ENCODE measurements at places on chromosomes 11 and 22. TPM values are rescaled to one million over a fixed set of nuclear protein-coding genes. Genes with fewer than 3 reads are reported as not detected.

- DNase-seq: peak; percentile 50
Measured at GRCh38 chr11:19232910-19233503, 7.7 kb downstream of the E2F8 start.

- no peak for DNase-seq
Measured at GRCh38 chr11:73382747-73383146, 6.5 kb downstream of the RELT start.

- no peak for DNase-seq
Measured at GRCh38 chr11:66101066-66101464, 31.0 kb downstream of the PACS1 start.

DNA sequence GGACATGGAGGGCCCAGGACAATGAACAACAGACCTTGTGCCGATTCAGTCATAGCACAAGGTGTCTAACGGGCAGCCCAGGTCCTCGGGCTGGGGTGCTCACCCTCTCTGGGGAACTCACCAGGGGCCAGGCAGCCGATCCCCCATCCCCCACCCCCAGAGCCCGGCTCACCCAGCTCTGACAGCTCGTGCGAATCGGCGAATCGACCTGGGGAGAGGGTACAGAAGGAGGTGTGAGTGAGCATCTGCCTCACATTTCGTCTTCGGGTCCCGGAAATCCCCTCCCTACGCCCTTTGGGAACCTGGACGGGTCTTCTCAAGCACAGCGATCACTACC, 423 bp downstream of the PEX16 start:
- DNase-seq: no peak

DNA sequence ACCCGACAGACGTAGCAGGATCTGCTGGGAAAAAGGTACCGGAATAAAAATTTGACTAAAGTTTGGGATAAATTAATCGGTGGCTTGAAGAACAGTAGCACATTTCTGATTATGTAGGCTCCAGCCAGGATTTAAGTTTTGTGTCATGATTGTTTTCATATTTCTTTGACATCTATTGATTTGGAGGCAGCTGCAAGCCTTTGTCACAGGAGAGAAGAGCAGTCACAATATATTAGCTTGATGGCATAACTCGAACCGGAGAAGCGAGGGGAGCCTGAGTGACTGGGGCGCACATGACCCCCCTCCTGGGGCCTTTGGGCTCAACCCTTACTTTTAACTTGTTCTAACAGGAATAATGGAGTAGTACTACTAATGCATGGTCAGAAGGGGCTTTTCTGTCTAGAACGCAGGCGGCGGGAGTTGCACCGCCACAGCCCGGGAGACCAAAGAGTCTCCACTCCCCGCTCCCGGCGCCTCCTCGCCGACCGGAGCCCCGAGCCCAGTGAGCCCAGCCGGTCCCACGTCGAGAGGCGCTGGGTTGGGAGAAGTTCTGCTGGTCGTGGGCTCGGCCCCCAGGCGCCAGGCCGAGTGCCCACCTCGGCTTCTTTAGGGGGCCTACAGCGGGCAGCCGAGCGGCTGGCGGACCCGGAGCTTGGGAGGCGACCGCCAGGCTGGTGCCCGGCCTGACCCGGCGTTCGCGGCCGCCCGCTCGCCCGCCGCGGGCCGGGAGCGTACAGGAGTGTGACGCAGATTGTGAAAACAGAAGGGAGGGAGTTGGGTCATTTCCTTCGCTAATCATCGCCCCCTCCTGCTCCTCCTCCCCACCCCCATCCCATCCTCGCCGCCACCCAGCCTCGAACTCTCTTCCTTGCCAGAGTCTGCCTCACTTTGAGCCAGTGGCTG, 15.7 kb upstream of the PAX6 start:
- no peak for DNase-seq

- DNase-seq: no peak
Measured at GRCh38 chr11:64564419-64564818, 26.6 kb upstream of the SLC22A12 start.

DNA sequence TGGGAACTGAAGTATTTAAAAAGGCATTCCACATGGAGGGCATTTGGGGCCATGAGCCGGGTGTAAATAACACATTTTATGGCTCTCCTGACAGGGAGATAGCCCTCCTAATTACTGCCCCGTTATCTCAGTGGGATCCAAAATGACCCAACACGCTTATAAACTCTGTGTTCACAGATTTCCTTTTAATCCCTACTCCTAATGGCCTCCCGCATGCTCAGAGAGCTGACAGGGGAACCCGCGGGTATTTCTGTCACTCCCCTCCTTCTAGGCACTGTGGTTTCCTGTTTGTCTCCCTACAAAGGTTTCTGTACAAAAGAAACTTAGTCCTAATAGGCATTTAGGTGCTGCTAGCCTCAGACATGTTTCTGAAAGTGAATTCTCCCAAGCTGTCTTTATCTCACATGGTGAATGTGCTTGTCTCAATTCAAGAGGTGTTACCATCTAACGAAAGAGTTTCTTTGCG, 202.8 kb upstream of the SEZ6L start:
- DNase-seq: no peak

GRCh38 chr11:121152764-121153163, 51.7 kb downstream of the TECTA start:
- DNase-seq: no peak

- no peak for DNase-seq
Measured at GRCh38 chr11:133907841-133908241, 48.9 kb downstream of the IGSF9B start.

GRCh38 chr11:125245299-125245698, 80.7 kb downstream of the PKNOX2 start:
- DNase-seq: no peak

DNA sequence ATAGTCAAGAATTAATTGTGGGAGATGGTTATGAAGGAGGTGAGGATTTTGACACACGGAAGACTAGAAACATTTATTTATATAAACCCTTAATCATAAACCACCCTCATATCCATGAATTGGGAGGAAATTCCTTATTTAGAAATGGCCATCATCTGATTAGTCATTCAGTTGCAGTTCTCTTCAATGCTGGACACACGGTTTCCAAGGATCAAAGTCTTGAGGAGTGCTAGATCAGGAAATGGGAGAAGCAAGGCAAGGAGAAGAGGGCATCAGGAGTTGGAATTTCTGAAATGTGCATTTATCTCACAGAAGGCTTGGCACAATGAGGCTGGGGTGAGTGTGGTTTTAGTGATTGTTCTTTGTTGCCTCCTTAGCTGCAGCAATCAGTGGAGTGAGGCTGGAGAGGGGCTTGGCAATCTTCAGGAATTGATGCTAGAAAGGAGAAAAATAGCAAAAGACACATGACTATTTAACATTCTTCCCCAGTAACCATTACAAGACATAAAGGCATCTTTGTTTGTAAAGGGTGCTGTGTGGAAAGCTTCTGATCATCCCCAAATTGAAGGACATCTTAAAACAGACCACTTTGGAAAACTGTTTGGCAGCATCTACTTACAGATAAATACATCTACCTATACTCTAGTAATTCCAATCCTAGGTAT, 21.6 kb upstream of the GDPD4 start:
- no peak for DNase-seq

GRCh38 chr11:25980091-25980490, 351.8 kb upstream of the ANO3 start:
- no peak for DNase-seq

DNA sequence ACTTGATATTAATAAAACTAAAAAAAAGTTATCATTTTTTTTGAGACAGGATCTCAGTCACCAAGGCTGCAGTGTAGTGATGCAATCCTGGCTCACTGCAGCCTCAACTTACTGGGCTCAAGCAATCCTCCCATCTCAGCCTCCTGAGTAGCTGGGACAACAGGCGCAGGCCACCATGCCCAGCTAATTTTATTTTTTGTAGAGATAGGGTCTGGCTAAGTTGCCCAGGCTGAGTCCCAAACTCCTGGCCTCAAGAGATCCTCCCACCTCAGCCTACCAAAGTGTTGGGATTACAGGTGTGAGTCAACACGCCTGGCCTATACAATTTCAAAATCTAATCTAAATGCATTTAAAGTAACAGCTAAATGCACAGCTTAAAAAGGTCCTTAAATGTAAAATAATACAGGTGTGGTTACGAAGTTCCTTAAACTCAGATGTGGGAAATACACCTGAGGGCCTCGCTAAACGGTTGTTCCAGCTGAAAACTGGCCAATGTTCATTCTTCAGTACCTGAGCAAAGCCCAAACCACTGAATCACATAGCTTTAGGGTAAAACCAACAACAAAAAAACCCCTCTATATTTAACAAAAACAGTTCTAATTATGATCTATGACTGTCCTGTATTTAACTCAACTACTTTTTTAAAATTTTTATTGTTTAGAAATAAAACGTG, 11.8 kb downstream of the NAP1L4 start:
- DNase-seq: no peak

- no peak for DNase-seq
Measured at GRCh38 chr22:37018815-37019308, 385 bp downstream of the TST start.

Gene CALCA
- total RNA-seq: 0.14 TPM

Gene CTTN
- 177 TPM for total RNA-seq

Gene LMO2
- 1.4 TPM for total RNA-seq

Gene LZTR1
- total RNA-seq: 6.8 TPM

Gene DEFB131B
- total RNA-seq: not detected

Gene YAP1
- 41.1 TPM for total RNA-seq

Gene PKNOX2
- total RNA-seq: 0.10 TPM

Gene MUC2
- total RNA-seq: not detected

Gene PPM1F
- total RNA-seq: 9.2 TPM

Gene FREY1
- total RNA-seq: 0.51 TPM

Gene ZC3H12C
- 4.5 TPM for total RNA-seq

Gene POLR2F
- total RNA-seq: 145 TPM

All from H4 (cell line).